ENCODE measurements at places on chromosomes 1 and 21.
A peak's percentile ranks its signal among the peaks of the same experiment; 100 is the strongest.

DNA sequence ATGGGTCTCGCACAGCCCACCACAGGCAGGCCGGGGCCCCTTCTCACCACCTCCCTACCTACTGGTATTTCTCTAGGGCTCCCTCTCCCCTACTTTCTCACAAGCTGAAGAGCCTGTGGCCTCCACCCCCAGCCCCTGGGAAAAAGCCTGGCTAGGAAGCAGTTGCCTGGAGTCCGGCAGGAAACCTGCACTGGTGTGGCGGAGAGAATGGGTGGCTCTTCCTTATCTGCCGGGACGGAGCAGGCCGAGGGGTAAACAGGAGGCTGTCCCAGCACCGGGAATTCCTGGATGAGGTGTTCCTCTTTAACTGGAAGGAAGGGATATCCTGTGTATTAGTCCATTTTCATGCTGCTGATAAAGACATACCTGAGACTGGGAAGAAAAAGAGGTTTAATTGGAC, 125.8 kb downstream of the TLR5 start:
- DNase-seq, result no peak

- DNase-seq, result no peak
Measured at GRCh38 chr1:109768820-109769219, 5.1 kb upstream of the EPS8L3 start.

DNA sequence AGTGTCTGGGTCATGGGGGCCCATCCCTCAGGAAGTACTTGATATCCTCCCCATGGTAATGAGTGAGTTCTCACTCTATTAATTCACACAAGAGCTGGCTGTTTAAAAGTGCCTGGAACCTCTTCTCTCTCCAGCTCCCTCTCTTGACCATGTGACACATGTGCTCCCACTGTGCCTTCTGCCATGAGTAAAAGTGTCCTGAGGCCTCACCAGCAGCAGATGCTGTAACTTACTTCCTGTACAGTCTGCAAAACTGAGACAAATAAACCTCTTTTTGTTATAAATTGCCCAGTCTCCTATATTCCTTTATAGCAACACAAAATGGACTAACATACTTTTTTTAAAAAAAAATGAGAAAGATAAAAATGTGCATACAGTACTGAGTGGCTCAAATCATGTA, 24.0 kb downstream of the PUM1 start:
- DNase-seq, result no peak

DNA sequence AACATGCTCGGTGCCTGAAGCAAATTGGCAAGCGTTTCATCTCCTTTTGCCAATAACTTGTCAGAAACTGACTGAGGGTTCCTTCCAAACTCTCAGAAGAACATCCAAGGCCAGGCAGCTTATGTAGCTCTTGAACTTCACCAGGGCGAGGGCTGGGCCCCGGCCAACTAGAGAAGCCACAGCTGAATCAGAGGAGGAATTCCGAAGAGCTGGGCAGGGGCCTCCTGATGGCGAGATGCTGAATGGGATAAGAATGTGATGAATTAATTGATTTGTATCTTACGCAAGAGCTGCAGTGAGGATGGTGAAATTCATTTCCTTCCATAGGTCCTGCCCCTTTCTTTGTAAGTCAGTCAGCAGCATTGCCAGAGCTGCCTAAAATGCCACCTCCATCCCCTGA, 345.8 kb downstream of the KIF26B start:
- DNase-seq, result peak; percentile 32

GRCh38 chr1:51331206-51332100, 1.1 kb upstream of the TTC39A start:
- peak; percentile 66 for DNase-seq

DNA sequence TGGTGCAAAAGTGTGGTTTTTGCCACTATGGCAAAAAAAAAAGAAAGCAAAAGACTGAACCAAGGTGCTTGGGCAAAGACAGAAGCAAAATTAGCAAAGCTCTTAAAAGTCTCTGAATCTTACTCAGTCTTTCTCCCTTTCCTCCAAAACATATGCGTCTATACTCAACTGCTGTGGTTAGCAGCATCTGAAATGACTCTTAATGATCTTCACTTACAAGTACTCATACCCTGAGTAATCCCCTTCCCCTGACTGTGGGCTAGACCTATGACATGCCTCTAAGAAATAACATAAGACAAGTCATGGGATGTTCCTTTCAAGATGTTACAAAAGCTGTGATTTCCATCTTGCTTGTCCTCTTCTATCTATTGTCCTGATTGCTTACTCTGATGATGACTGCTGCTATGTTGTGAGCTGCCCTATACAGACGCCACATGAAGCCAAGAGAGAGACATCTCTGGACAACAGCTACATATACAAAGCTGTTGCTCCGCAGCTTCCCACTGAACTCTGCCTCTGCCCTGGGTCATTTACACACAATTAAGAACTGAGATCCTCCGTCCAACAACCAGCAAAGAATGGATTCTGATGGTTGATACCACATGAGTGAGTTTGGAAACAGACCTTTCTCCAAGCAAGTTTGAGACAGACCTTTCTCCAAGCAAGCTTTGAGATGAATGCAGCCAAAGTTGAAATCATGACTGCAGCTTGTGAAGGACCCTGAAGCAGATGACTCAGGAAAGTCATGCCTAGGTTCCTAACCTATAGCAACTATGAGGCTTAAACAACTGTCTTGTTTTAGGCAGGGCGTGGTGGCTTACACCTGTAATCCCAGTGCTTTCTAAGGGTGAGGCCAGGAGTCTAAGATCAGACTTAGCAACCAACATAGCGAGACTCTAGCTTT, 55.2 kb downstream of the PUM1 start:
- DNase-seq, result no peak

- DNase-seq, result no peak
Measured at GRCh38 chr1:158353303-158354075, at the start of gene CD1E. CD1E (plus strand) TSS chr1:158353894; CDS start chr1:158353989, 95 bp downstream.

GRCh38 chr1:27632387-27633297, 2.3 kb downstream of the FGR start:
- DNase-seq, result no peak

GRCh38 chr1:232524056-232524455, 105.9 kb downstream of the SIPA1L2 start:
- no peak for DNase-seq

GRCh38 chr1:61142726-61143500, 60.6 kb downstream of the NFIA start:
- DNase-seq, result no peak

- no peak for DNase-seq
Measured at GRCh38 chr1:44260792-44261170, 47.5 kb downstream of the DMAP1 start.

DNA sequence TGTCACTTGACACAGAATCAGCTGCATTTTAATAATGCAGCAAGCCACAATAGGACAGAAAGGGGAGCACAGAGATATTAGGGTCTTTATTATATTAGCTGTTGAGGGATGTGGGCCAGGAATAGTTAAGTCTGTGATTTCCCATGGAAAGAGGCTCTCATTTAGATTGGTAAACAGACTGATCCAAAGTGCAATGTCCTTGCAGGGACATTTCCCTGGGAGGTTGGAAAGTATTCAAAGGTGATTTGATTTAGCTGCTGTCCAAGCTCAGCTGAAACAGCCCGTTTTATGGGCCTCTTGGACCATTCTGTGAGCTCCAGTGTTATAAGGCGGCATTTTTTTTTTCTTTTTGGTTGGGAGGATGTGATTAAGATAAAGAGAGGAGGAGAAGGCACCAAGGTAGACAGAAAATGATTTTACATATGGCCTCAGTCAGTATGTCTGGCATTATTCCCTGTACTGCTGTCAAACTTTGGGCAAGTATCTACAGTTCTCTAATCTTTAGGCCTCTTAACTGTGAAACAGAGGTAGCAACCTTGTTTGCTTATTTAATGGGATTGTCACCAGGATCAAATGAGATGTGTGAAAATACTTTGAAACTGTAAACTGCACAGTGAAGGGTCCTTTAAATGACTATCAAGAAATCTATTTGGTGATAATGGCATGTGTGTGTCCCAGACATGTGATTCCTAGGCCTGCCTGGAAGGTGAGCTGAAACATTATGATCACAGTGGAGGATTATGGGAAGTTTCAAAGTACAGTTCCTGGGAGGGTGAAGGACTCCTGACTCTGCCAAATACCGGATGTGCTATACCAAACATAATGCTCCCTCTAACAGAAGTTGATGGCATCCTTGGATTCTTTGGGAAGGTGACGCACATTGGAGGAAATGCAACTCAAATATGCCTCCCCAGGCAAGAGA, 62.2 kb downstream of the NOS1AP start:
- DNase-seq, result no peak

GRCh38 chr1:8242498-8242897, 75.4 kb upstream of the SLC45A1 start:
- no peak for DNase-seq

GRCh38 chr1:53362270-53362669, 34.4 kb upstream of the LRP8 start:
- no peak for DNase-seq

DNA sequence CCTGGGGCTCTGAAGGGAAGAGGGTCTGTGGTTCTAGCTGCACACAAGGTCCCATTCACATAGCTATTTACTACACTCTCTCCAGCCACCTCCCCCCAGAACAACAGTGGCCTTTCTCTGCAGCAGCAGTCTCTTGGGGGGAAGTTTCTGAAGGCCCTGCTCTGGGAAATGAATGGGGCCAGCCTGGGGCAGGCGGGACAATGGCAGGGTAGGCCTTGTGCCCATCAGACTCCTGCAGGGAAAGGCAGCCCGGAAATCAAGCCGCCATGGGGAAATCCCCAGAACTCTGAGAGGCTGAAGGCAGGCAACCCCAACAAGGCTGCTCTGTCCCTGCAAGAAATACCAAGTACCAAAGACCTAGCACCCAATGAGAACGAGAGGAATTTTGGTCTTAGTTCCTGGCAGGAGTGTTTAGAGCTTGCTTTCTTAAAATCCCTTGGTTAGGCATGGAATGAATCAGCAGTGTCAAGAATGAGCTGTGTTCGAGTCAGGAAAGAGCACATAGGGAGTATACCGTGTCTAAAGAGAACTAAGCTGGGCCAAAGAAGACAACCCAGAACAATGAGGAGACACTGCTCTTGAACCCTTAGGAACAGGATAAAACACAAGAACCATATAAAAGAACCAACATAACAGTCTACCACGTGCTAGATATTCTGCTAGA, 11.3 kb downstream of the ARHGEF11 start:
- no peak for DNase-seq

- DNase-seq, result no peak
Measured at GRCh38 chr1:95080879-95081278, 8.1 kb upstream of the ALG14 start.

DNA sequence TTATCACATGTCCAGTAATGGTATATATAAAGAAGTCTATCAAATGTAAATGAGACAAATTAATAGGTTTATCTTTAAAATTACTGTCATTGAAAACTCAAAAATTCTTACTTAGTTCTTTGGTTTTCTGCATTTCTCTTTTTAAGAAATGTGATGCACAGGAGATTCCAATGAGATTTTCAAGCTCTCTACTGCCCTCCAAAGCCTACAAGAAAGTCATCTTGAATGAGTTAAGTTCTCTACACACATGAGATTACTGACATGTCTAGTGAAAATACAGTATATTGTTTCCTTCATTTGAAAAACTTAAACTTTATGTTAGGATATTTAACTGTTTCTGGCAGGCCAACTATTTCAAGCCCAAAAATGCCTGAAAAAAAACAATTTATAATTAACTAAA, 68.8 kb downstream of the ITGB3BP start:
- DNase-seq, result no peak

DNA sequence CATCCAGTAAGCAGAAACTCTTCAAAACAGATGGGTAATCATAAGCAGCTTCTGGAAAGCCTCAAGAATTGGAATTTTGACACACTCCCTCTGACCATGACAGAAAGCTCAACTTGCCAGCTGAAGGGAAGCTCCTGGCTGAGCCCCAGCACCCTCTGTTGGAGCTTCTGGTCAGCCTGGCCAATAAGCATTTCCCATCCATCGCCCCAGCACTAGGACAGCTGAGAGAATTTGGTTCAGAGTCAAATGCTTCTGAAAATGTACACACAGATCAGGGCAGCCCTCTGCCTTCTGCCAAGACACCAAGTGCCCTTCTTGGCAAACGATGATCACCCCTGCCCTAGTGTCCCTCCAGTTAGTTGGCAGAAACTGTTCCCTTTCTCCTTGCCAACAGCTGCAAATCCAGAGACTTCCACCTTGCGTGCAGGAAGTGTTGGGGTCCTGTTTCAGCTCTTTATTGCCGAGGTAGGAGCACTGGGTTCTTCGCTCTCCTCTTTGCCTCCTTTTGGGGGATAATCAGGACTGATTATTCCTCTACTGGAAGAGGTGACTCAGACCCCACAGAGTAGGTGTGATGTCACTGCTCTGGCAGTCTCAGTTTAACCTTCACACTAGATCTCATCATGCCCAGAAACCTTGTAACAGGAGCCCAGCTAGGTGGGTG, 11.9 kb downstream of the PIGV start:
- peak; percentile 38 for DNase-seq

DNA sequence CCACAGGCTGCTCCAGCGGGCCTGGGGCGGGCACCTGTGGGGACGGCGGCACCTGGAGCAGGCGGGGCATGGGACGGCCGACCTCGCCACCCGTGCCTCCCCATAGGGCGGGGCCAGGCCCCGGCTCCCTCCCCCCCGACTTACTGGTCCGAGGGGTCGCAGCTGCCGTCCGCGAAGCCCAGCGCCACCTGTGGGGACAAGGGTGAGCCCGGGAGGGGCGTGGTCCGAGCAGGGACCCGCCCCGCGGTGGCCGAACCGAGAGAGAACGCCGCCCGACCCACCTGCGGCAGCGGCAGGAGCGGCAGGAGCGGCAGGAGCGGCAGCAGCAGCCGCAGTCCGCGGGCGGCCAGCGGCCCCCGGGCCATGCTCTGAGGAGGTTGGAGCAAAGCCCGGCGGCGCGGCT, at the start of gene TMEM52:
TSS of gene TMEM52 (minus strand) at position 379 of the 403 bp plus-strand sequence. CDS start at position 365, 14 bp downstream.
- DNase-seq, result no peak

- no peak for DNase-seq
Measured at GRCh38 chr1:110515041-110515440, 3.9 kb downstream of the KCNA10 start.

DNA sequence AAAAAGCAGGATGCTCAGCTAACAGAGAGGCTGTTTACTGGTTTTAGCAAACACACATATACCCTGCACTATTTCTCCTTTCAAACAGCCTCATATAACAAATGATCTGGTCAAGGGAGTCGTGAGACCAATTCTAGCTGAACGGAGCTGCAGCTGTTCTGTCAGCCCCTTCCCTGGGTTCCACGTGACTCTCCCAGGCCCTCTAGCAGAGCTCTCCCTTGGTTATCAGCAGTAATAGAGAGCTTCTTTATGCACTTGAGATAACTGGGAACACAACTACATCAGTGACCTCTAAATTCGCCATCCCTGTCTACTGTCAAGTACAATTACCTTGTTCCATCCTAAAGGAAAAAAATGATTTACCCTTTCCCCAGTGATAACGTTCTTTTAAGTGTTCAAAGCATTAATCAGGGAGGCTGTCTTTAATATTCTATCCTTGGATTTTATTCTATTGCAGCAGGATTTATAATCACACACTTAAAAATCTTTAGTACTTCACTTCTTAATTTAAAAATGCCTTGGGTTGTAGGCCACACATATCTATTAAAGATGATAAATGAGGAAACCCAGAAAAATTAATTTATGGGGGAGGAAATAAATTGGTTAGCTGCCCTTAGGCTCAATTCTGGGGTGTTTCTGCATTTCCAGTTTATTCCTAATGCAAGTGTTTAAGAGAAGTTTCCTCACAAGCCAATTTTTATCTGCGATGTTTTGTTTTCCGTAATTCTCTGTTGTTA, 28.2 kb downstream of the PTGER3 start:
- DNase-seq, result no peak

Data from HTR-8/SVneo (cell line).